ENCODE measurements at places on chromosomes 4 and X.

DNA sequence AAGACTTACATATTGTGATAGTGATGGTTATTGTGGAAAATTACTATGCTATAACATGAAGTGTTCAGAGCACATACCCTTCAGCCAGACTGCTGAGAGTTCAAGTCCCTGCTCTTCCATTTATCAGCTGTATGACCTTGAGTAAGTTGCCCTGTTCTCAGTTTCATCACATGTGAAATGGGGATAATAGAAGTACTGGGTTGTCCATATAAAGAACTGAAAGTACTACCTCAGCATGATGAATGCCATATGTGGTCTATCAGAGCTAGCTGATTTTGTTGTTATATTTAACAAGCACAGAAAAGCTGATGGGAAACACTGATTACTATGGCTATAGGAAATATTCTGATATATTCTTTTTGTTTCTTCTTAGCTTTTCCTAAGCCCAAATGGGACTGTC, 115.6 kb downstream of the REPS2 start:
- no peak for DNase-seq

DNA sequence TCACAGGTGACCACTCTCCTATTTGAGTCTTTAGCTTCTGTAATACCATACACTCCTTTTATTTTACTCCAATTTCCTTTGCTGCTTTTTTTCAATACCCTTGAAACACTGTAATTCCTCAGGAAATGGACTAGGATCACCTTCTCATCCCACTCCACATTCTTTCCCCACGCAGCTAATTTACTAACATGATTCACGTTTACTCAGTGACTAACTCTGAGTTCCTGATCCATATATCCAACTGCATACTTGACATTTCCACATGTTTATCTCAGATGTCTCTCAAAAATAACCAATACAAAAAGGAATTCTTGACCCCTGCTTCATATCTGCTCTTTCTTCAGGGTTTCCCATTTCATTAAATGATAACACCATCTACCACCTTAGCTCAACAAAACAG, 19.9 kb downstream of the RPS6KA6 start:
- no peak for DNase-seq

- DNase-seq: no peak
Observed at GRCh38 chr4:105068516-105068915, 78.2 kb upstream of the TET2 start.

DNA sequence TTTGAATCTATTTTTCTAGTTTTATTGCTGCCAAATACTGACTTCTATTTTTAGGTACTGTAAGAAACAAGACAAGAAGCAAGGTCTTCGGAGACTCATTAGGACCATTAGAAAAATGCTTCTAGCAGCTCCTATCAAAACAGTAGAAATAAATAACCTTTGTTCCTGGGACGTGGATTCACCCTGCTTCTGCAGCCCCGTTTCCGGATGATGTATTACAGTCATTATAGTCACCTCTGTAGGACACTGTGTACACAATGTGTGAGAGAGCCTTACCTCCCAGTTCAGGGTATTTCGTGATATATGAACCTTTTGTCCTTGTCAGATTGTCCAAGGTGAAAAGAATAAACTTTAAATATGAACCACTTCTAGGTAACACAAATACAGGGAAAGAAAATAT, 484.0 kb upstream of the TECRL start:
- no peak for DNase-seq

- DNase-seq: no peak
Observed at GRCh38 chrX:118496763-118497079, 1.1 kb downstream of the DOCK11 start.

DNA sequence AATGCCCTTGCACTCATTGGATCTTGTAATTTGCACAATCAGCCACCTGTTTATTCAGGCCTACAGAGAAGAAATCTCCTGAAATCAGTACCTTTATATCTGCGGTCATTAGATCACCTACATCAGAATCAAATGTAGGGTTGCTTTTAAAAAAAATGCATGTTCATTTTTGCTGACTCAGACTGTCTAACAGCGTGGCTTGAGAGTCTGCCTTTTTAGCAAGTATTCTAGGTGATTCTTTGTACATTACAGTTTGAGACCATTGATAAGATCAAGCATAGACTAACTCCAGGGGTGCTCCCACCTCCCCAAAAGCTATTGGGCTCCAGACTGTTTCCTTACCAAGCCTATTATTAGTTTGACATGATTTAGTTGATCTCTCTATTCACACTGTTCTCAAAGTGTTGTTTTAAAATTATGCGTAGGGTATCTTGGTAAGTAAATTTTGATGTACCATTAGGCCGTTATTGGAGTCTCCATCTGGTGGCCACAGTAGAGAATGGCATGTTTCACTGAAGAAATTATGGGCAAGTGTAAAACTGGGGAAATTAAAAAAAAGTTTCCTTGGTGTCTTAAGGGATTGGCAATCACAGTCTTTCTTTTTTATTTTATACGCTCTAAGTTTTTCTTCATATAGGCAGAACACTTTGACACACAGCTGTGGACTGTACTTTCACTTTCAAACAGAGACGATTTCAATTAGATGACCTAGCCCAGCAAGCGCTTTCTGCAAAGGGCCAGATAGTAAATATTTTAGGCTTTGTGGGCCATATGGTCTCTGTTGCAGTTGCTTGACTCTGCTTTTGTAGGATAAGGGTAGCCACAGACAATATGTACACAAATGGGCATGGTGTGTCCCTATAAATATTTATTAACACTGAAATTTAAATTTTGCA, 33.7 kb upstream of the MSL3 start:
- DNase-seq: no peak

- DNase-seq: peak; percentile 17
Observed at GRCh38 chr4:153345012-153345981, 809 bp downstream of the MND1 start.

Measured in stimulated activated CD4-positive, alpha-beta T cell treated with anti-CD3 and anti-CD28 coated beads, Interleukin-1b, Interleukin-23, amount 100 ng/mL, for 24 hours (primary cell).